ENCODE measurements at places on chromosomes 16 and 17. TPM values are rescaled to one million over a fixed set of nuclear protein-coding genes. Genes with fewer than 3 reads are reported as not detected.

DNA sequence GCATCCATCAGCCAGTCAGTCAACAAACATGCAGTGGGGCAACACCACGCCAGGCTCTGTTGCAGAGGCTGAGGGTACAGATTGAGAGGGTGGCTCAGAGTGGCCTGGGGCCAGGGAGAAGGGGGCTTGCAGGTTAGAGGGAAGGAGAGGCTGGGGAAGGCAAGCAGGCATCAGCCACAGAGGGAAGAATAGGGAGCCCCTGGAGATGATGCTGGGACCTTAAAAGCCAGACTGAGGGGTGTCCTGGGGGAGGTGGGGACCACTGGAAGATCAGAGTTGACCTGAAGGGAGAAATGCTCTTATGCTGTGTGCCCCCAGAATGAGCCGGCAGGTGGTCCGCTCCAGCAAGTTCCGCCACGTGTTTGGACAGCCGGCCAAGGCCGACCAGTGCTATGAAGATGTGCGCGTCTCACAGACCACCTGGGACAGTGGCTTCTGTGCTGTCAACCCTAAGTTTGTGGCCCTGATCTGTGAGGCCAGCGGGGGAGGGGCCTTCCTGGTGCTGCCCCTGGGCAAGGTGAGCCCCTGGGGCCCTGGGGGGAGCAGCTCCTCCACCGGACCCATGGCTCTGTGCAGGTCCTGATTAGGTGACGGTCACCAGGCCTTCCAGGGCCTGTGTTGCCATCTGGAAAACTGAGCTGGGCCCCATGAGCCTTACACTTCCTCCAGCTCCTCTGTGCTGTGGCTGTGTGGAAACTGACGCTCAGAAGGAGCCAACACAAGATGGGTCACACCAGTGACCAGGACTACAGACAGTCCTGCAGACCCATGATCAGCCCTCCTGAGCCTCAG, 1.7 kb downstream of the CORO1A start:
- DNase-seq: no peak

- DNase-seq: no peak
Measured at GRCh38 chr17:44386182-44386525, 3.3 kb downstream of the ITGA2B start.

Gene DNAAF1
- not detected for total RNA-seq

DNA sequence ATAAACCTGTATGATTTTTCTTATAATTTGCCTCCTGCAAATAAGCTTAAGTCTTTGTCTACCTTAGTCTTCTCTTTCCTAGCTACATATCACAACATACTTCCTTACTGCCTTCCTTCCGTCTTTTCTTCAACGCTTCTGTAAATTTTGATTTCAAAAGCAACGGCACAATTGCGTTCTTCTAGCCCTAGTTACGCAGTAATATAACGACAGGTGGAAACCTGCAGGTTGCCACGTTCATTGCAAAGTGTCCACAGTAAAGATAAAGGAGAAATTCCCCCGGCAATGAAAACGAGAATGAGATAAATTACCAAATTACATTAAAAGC, 546 bp upstream of the PSMD7 start:
- no peak for DNase-seq

Gene ABCA5
- 45.6 TPM for total RNA-seq

DNA sequence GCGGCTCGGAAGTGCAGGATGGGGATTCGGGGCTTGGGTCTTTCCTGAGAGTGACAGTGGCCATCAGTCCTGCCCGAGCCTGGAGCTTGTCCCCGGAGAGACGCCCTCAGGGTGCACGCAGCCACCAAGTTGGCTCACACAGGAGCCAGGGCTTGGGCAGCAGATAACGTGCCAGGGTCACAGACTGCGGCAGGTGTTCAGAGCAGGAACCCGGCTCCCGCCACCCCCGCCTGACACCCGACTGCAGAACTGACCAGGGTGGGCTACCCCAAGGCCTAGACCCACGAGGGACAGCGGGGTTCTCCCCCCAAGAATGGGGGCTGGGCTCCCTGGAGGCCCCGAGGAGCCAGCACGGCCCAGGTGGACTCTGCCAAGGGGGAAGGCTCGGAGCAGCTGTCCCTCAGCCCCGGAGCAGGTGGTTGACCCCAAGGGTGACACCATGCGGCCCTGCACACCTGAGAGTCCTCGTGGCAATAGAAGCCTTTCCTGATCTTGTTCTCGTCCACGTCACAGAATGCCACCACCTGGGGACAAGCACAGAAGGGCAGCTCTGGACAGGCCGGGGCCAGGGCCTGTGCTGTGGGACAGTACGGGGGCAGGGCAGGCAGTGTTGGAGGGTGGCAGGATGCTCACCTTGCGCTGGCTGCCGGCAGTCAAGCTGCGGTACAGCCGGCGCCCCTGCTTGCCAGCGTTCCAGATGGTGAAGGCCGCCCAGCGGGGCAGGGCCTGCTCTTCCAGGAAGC, 117.1 kb upstream of the ZNF750 start:
- no peak for DNase-seq

Data from urinary bladder (tissue), 4 donors.